ENCODE measurements at places on chromosomes 3 and 15.

GRCh38 chr3:183506674-183507320 lies 48.7 kb downstream of the KLHL6 start:
- no peak for DNase-seq

DNA sequence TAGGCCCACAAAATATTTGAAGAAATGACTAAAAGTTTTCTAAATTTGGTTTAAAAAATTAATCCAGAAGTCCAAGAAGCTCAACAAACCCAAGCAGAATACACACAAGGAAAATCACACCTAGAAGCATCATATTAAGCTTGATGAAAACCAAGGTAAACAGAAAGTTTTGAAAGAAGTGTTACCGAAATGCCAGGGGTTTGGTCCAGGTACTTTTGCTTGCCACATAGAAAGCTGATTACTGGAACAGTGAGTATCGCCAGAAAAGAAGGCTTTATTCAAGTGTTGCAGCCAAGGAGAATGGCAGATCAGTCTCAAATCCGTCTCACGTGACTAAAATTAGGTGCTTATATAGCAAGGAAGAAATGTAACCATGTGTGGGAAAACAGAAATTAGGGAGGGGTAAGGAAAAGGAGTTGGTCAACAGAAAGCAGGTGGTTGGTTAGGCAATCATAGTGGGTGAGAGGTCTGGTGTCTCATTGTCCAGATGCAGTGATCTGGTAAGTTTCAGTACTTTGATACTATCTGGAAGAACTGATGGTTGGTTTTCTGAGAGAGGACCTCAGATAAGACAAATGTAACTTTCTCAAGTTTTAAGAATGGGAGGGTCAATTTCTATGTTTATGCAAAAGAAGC lies 96.9 kb upstream of the MYRIP start:
- no peak for DNase-seq

GRCh38 chr3:53213276-53213675 lies 42.5 kb downstream of the TKT start:
- DNase-seq: no peak

- DNase-seq: no peak
These were observed 313.4 kb downstream of the CNTN6 start for GRCh38 chr3:1406250-1406649.

- no peak for DNase-seq
These were observed 7.2 kb upstream of the ZNF148 start for GRCh38 chr3:125382298-125382697.

GRCh38 chr3:53357458-53357857 lies 10.1 kb upstream of the DCP1A start:
- no peak for DNase-seq

DNA sequence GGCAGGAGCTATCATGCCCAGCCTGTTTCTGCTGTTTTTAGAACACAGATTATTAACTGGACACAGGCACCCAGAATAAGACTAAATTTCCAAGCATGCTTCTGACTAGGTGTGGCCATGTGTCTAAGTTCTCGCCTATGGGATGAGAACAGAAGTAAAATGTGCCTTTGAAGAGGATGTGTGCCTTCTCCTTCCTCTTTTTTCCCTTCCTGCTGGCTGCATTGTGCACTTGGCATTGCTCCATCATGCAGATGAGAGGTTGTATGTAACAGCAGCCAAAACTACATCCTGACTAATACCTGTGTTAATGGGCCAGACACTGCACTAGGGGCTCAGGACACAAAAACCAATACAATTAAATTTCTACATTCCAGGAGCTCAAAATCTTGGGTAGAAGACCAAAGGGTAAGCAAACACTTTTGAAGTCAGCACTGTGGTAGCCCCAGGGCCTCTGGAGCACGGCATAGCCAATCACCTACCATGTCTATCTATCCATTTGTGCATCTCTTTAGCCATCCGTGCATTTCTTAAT lies 40.9 kb upstream of the RNU6-1 start:
- DNase-seq: no peak

DNA sequence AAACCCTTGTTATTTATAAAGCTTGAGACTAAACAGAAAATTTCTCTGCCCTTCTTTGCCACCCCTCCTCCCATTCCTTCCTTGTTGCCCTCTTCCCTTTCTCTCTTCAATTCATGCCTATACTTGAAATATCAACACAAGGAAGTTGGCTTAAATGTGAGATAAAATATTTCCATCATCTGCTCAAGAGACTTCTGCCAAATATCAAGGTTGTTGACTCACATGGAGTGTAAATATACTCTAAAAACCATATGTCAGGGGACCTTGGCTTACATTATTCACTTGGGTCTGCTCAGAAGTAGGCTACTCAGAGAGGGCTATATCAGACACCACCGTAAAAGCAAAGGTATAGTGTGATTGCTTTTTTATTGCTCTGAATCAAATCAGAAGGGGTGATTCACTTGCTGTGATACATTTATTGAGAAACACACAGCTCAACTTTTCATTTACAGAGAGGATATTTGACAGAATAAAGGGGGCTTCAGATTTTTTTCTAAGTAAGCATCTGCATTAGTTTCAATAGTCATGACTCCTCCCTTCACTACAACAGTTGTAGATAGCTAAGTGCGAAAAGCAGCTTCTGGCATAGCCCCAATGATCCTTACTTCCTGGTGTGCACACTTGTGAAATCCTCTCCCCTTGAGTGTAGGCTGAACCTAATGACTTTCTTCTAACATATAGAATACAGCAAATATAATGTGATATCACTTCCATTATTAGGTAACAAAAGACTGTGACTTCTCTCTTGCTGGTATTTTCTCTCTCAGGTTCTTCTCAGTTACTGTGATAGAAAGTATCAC lies 386.2 kb downstream of the EFHB start:
- DNase-seq: no peak

- DNase-seq: no peak
These were observed 243.4 kb upstream of the ATP10A start for GRCh38 chr15:26106556-26106955.

DNA sequence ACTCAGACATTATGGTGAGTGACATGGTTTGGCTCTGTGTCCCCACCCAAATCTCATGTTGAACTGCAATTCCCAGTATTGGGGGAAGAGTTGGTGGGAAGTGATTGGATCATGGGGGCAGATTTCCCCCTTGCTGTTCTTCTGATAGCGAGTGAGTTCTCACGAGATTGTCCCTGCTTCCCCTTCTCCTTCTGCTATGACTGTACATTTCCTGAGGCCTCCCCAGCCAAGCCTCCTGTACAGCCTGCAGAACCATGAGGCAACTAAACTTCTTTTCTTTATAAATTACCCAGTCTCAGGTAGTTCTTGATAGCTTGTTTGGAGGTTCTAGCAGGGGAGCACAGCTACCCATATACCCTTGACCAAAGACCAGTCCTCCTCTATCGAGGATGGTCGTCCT lies 45.9 kb downstream of the ADAM10 start:
- no peak for DNase-seq

DNA sequence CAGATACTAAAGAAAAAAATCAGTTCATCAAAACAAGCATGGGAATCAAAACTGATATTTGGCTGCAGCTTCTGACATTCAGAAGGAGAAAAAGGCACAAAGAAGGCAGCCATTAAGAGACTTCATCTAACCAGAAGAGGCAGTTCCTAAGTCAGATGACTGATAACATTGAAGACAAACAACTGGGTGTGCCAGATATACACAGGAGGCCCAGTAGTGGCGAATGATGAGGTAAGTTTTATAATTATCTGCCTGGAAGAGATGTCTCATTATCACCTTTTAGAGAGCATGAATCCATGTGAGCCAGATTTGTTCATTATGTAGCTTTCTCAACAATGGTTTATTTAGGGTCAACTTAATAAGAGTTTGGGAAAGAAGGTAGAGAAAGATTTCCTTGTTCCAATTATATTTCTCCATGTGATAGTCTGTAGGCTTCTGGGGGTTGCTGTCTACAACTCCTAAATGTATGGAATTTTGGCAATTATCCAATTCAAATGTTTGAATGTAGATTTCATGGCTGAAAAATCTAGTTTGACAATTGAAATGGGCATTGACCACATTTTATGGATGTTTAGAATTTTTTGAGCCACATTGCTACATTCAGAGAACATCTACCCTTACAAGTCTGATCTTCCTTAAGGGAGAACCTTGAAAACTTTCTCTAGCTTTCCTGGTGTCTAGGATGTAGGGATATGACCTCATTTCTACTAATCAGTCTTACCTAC lies 50.4 kb upstream of the RASGRF1 start:
- DNase-seq: no peak

GRCh38 chr3:67015702-67016484 lies 17.8 kb downstream of the KBTBD8 start:
- DNase-seq: no peak

- no peak for DNase-seq
These were observed 84.4 kb upstream of the PLCL2 start for GRCh38 chr3:16800361-16800760.

Data from tibial nerve (tissue), 4 donors.